ENCODE measurements at places on chromosomes 5 and 9.

DNA sequence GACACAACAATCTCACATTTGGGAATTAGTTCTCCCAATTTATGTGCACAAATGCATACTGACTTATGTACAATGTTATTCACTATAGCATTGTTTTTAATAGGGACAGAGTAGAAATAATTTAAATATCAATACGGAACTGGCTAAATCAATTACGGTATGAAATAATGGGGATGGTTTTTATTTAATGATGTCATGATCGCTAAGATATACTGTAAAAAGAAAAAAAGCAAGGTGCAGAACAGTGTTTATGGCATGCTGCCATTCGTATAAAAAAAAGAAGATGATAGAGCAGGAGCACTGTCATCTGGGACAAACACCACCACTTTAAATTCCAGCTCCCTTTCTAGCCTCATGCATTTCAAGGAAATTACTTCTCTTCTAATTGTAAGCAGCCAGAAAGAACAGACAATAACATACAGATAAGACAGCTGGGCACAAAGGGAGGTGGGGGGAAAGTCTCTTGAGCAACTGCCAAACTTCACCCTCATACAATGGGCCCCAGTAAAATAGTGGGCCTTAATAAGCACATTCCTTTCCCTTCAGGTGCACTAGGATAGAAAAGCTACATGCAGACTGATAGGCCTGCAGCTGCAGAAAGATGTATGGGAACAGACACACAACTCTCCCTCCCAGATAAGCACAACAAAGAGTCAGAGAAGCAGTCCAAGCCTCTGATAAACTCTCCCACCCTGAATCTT is 8.4 kb downstream of the SREK1IP1 start:
- DNase-seq: no peak

DNA sequence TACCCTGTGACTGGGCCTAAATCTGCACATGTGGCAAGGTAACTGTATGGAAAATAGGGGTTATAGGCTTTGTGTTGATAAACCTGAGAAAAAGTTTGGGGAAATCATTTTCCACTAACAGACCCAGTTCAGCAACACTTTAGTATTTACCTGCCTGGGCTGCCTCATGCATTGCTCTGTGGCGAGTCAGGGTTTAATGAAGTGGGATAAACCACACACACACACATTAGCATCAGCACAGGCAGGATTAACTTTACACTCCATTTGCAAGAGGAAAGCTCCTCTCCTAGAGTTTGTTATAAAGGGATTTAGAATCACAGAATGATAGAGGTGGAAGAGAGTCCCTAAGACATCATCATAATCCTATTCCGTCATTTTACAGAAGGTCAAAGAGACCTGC is 20.0 kb upstream of the ZCCHC7 start:
- no peak for DNase-seq

GRCh38 chr5:150694612-150695011 is 6.2 kb downstream of the RBM22 start:
- no peak for DNase-seq

DNA sequence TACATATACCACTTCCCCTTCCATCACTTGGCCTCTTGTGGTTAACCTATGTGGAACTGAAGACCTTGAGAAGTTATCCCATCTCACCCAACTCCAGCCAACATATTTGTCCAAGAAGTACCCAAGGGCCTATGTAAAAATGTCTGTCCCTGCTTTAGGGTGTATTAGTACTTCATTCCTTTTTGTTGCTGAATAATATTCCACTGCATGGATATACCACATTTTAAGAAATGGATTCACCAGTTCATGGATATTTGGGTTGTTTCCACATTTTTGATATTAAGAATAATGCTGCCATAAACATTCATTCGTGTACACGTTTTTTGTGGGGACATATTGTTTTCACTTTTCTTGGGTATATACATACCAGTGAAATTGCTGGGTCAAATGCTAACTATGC is 28.6 kb downstream of the IDNK start:
- no peak for DNase-seq

DNA sequence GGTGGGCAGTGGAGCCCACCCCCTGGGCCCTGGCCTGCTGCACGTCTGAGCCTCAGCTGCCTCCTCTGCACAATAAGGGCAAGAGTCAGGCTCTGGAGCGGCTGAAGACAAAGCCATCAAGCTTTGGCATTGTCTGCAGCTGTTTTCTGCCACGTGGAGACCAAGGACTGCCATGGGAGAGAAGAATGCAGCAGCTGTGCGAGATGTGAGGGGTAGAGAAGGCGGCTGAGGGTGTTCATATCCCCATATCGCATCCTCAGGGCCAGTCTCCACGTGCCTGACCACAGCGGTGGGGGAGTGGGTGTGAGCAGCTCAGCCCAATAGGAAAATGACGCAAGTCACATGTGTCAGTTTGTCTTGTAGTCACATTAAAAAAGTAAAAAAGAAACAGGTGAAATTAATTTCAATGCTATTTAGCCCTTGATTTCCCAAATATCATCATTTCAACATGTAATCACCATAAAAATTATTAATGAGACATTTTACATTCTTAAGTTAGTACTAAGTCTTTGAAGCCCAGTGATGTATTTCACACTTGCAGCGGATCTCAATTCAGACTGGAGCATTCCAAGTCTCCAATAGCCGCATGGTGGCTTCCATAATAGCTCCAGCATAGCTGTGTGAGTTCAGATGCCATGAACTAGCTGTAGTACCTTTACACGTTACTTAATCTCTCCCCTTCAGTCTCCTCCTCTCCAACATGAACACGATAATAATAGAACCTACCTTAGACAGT is 6.6 kb downstream of the C1QTNF2 start:
- DNase-seq: no peak

DNA sequence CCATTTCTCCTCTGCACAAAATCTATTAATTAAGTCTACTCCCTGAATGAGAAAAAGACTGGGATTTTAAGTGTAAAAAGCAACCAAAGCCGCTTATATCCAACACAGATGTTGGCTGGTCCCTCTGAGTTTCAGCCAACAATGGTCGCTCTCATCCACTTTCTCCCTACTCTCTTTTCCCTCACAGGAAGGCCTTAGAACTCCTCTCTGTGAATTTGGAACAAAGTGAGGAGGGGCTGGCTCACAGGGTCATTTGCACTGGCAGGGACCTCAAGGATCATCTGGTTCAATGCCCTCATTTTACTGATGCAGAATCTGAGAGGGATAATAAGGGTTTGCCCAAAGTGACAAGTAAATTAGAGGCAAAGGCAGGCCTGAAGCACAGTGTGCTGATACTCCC is 64.0 kb downstream of the DPYSL3 start:
- DNase-seq: no peak

Measured in renal cortex interstitium (tissue), 15 donors.